Spinal cord (tissue), 10 donors: ENCODE measurements at places on chromosomes 2 and 18. TPM values are rescaled to one million over a fixed set of nuclear protein-coding genes. Genes with fewer than 3 reads are reported as not detected.

The IL37 gene
- total RNA-seq, result 0.28 TPM

The NEUROD1 gene
- total RNA-seq, result 0.50 TPM

The SUPT7L gene
- total RNA-seq, result 34.8 TPM

The POTEI gene
- 0.59 TPM for total RNA-seq

The GEN1 gene
- total RNA-seq, result 8.4 TPM

The LYPD6 gene
- total RNA-seq, result 42.6 TPM

The AGBL5 gene
- total RNA-seq, result 32.0 TPM

The HNMT gene
- 158 TPM for total RNA-seq

The SEMA4C gene
- 35.9 TPM for total RNA-seq

The PROKR1 gene
- 2.2 TPM for total RNA-seq

The RAB27B gene
- total RNA-seq, result 13.3 TPM

The OLA1 gene
- 102 TPM for total RNA-seq

The SERPINB7 gene
- total RNA-seq, result not detected

The ICA1L gene
- total RNA-seq, result 55.8 TPM

The FSHR gene
- total RNA-seq, result not detected

The UGT1A4 gene
- not detected for total RNA-seq

The EPHA4 gene
- 60.9 TPM for total RNA-seq

The CROCC2 gene
- 4.4 TPM for total RNA-seq

The DOK1 gene
- 14.5 TPM for total RNA-seq

The NLRC4 gene
- total RNA-seq, result 1.4 TPM

The CABYR gene
- 9.1 TPM for total RNA-seq

The LRP1B gene
- total RNA-seq, result 32.3 TPM

The ITGAV gene
- 146 TPM for total RNA-seq

The ST8SIA3 gene
- 8.9 TPM for total RNA-seq

The TUBA4B gene
- total RNA-seq, result 1.5 TPM

The TMEM150A gene
- total RNA-seq, result 5.4 TPM

The SLC5A7 gene
- total RNA-seq, result 3.7 TPM

The NEU2 gene
- total RNA-seq, result not detected

The CYP27C1 gene
- total RNA-seq, result 1.3 TPM

The CRYGD gene
- 0.83 TPM for total RNA-seq

The ACOXL gene
- total RNA-seq, result 0.40 TPM

The RPRM gene
- total RNA-seq, result 15.1 TPM

The PRKAG3 gene
- 0.06 TPM for total RNA-seq

The EHD3 gene
- 27.0 TPM for total RNA-seq

The ADCY3 gene
- total RNA-seq, result 40.4 TPM

The MC5R gene
- 0.22 TPM for total RNA-seq

The ARHGAP28 gene
- 27.8 TPM for total RNA-seq

The OR6B2 gene
- not detected for total RNA-seq

The LINC00305 gene
- total RNA-seq, result not detected

The CFC1 gene
- total RNA-seq, result 4.5 TPM

The SOX11 gene
- total RNA-seq, result 22.1 TPM

The RAB17 gene
- total RNA-seq, result 1.1 TPM

The CCDC141 gene
- total RNA-seq, result 4.4 TPM

The LOXHD1 gene
- total RNA-seq, result 0.22 TPM

The SULT1C4 gene
- total RNA-seq, result 36.7 TPM

The OXER1 gene
- 1.1 TPM for total RNA-seq

The MDH1B gene
- total RNA-seq, result 14.4 TPM

The RBM45 gene
- 26.6 TPM for total RNA-seq
